ENCODE measurements at places on chromosomes 5 and 9. TPM values are rescaled to one million over a fixed set of nuclear protein-coding genes. Genes with fewer than 3 reads are reported as not detected.
A peak's percentile ranks its signal among the peaks of the same experiment; 100 is the strongest.

DNA sequence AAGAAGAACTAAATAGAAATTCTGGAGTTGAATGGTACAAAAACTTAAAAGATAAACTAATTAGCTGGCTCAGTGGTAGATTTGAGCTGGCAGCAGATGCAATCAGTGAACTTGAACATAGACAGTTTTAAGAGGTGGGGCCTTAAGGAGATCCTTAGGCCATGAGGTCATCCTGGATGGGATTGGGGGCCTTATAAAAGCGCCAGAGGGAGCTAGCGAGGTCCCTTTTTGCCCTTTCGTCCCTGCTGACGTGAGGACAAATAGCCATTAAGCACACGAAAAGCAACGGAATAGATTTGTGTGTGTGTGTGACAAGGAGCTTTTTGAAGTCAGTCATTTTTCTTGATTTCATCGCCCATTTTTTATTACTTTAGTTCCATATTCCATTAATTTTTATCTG, 83.3 kb downstream of the ZNF354C start:
- no peak for DNase-seq

The SLCO4C1 gene
- total RNA-seq = 0.36 TPM

GRCh38 chr9:84296146-84296843, 44.3 kb downstream of the SLC28A3 start:
- no peak for DNase-seq

DNA sequence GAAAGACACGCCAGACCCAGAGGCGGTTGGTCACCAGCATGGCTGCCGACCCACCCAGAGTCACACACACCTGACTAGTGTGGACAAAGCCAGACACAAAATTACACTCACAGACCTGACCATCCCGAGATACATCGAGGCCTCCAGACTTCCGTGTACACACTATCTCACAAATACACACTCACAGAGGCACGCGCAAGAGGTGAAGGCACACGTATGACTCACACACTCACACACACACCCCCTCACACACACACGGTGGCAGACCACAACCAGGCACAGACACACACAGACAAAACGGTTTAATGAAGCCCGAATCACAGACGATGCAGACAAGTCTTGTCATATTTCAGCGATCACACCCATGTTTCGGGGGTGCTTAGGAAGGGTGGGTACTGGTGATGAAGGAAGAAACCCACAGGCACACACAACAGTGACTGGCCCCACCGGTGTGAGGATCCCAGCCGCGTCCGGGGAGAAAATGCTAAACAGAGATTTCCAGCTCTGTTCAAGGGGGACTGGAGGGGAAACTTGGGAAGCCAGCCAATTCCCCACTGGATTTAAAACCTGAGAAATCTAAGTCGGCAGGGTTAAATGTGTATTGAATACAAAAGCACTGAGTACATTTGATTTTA, 51.3 kb downstream of the CRB2 start:
- DNase-seq = no peak

The IL5 gene
- not detected for total RNA-seq

The FBP1 gene
- total RNA-seq = 13.6 TPM

The ZCCHC7 gene
- 34.2 TPM for total RNA-seq

The TXNDC8 gene
- total RNA-seq = not detected

DNA sequence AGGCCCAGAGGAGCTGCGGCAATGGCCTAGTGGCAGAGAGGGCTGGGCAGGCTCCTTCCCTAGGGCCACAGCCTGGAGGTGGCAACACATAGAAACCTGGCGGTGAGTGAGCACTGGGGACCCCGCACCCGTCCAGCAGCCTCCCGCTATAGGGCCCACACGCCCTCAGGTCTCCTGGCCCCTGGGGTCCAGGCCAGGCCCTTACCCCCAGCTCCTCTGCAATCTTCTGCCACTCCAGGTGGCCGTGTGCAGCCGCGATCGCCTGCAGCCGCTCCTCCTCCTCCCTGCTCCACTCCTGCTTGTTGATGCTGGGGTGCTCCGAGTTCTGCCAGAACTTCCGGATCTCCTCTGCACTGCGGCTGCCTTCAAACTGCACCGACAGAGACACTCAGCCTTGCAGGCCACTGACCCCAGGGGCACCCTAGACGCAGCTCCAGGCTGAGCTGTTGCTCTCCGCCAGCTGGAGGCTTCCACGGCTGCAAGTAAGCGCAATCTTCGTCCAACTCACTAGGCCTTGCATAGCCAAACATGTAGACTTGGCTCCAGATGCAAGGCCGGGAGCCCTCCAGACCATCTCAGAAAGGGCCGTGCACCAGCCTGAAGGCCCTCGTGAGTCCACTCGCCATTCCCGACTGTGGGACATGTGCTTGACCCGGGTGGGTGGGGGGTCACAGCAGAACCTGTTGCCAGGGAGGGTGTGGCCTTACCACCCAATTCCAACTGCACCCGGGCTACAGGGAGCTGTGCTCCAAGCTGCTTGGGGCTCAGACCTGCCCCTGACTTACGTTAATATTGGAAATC, 8.0 kb downstream of the SNAPC4 start:
- no peak for DNase-seq

GRCh38 chr9:136629879-136630661, 32.6 kb upstream of the EGFL7 start:
- peak; percentile 74 for DNase-seq

DNA sequence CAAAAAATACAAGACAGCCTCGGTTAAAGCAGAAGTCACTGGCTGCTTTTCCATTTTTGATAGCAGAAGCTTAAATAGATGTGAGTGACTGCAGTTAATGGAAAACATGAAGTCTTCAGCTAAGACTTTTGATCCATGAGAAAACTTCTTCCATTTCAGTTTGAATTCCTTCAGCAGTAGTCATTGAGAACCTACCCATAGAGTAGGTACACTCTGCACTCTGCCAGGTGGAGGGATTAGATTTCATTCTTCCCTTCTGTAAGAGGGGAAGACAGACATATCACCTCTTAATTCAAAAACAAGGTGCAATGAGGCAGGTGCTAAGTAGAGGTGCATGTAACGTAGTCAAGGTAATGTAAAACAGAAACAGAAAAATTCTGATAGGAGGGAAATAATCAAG, 26.7 kb upstream of the XPA start:
- no peak for DNase-seq

The DRD1 gene
- 0.89 TPM for total RNA-seq

- DNase-seq = no peak
Measured at GRCh38 chr9:107213080-107213479, 70.0 kb upstream of the RAD23B start.

DNA sequence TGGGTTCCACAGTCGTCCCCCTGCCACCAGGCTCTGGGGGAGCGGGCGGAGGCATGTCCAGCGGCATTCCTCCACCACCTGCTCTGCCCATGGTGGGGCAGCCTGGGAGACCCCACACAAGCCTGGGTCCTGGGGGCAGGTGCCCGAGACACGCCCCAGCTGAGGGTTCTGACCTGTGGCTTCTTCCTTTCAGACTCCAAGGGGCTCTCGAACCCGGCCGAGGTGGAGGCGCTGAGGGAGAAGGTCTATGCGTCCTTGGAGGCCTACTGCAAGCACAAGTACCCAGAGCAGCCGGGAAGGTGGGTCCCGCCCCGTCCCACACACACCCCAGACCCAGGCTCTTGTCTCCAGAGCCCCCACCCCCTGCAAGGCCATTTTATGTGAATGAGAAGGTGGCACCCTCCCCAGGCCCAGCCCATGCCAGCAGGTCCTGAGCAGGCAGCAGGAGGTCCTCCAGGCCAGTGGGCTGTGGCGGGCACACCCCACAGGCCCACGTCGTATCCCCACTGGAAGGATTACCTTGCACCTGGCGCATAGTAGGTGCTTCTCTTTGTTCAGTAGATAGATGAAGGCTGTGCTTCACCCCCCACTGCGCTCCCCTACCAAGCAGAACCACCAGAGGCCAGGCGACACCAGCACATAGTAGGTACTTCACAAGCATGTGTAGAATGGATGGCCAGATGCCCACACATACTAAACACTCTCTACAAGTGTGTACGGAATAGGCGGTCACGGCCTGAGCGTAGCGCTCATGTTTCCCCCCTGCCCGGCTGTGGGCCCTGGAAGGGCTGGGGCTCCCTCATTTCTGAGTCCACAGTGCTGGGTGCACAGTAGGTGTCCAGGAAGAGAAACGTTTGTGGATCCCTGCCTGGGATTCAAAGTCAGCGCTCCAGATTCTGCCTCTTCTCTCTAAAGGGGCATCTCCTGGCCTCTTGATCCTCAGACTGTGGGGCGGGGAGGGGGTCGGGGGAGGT, 107.9 kb downstream of the RXRA start:
- DNase-seq = no peak

GRCh38 chr9:77556396-77556795, 91.7 kb downstream of the GNA14 start:
- DNase-seq = no peak

DNA sequence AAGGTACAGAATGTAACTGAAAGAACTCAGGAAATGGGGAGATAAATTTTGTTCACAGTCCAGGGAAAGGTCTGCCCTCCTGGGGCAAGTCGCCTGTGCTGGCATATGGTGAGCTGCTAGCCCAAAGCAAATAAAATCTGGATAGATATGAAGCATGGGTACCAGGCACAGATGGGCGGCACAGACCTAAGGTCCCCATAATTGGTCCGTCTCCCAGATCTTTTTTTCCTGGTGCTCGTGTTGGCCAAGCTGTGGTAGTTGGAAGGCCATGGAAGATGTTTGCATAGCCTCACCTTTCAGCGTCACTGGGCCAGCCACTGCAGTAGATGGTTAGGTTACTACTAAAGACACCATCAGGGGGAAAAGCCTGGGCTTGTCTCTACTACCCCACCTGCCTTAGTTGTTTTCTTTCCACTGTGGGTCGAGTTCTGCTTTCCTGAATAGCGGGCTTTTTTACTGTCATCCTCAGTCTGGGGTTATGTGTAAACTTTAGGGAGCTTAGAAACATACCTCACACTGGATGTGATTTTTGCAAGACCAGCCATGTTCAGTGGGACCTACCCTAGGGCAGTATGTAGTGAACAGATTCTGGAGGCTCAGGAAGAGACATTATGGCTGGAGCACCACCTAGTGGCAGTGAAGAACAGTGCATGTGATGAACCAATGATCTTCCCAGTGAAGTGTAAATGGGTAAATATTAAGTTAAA, 24.2 kb upstream of the GLRX start:
- peak; percentile 84 for DNase-seq

The SARDH gene
- 6.0 TPM for total RNA-seq

The SPINK13 gene
- total RNA-seq = not detected

The SLC6A19 gene
- 0.09 TPM for total RNA-seq

DNA sequence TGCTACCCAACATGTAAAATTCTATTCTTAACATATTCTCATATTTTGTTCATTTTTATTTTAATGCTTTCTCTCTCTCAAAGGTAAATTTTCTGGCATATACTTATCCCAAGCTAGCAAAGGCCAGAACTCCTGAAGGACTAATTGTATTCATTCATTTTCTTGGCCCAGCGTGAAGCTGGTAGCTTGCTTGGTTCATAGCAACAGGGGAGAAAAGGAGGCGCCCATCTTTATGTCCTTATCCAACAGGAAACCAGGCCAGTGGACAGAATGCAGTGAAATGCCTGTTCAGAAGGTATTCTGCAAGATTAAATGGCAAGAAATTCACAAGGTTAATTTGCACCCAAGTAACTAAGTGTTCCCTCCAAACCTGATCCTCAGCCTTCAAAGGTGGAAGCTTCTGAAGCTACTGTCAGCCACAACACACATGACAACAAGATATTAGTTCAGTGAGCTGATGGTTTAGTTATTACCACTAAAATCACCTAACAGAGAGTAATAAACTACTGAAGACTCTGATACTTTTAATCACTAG, 5.6 kb downstream of the EFNA5 start:
- DNase-seq = no peak

The NDUFS6 gene
- 20.7 TPM for total RNA-seq

DNA sequence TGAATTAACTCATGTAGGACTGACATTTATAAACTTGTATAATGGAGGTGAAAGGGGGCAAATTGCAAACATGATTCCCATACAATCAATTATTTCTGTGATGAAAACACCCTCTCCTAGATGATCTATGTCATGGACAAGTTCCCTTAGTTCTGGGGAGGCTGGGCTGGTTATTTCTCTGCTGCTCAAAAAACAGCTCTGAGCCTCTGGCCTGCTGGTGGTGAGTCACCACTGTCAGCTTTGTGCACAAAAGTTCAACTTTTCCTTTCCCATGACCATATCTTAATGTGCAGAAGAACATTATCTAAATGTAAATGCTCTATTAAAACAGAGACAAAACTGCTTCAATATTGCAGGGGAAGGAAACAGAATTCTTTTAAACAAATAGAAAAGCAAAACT, 85.0 kb downstream of the HMHB1 start:
- DNase-seq = no peak

The CCDC152 gene
- 5.2 TPM for total RNA-seq

DNA sequence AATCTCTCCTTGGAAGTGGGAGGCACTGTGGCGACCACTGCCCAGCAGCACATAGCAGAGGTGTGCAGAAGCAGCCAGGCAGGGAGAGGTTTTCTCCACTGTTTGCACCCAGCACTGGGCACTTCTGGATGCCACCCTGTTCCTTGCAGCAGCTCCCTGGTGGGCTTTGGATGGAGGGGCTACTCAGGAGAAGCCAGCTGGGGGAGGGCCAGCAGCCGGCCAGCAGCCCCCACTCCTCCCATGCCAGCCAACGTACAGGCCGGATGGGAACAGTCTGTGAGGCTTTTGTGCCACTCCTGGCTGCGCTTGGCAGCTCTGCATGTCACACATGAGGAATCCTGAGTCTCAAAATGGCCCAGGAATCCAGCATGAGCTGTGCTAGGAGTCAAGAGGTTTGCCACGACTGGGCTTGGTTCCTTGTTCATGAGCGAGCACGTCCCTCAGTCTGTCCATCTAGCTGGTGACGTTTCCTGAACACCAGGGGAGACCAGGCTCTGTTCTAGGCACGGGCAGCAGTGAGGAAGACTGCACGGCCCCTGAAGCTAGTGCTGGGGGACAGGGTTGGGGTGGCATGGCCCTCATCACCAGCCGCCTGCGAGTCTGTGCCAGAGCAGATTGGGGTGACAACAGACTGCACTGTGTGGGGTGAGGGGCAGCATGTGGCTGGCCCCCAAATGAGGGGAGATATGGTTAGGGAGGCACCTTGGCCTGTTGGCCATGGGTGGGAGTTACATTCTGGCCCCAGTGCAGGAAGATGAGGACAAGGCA, 10.1 kb downstream of the PHF2 start:
- DNase-seq = no peak

GRCh38 chr5:133829786-133830185, 138.6 kb downstream of the C5orf15 start:
- no peak for DNase-seq

DNA sequence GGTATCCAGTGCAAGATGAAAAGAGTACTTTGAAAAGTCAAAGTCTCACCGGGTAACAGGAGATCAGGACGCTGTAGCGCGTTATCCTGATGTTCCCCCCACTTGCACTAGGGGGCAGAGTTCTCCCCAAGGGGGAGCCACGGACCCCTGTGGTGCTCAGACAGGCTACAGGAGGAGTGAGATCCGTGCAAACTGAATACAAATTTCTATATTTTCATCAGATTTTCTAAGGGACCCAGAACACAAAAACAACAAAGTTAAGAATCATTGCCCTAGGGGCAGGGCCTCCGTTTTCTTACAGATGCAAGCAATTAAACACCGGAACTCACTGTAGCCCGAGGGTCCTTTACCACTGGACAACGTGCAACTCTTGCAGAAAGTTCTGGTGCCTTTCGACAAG, 2.0 kb downstream of the MYO10 start:
- DNase-seq = peak; percentile 77
